ENCODE measurements at places on chromosomes 3 and 15.

- no peak for DNase-seq
Measured at GRCh38 chr3:196889844-196890708, 22.4 kb downstream of the SENP5 start.

- no peak for DNase-seq
Measured at GRCh38 chr3:105876780-105877327, 8.0 kb upstream of the CBLB start.

DNA sequence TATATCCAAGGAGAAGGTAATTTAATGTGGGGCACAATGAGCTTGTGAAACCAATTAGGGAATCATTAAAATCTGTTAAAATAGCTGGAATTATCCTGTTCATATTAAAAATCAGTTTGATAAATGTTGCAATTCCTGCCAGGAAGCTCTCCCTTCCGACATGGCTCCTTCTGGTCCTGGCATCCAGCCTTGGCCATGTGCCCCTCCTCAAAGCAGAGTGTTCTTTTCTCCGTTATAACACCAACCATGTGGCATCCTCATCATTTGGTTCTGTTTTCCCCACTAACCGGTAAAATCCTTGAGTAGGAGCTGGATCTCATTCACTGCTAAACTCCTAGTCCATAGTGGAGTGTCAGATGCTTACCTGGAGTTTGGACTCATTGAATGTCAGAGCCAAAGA, 127.2 kb downstream of the ARNT2 start:
- no peak for DNase-seq

GRCh38 chr3:126166009-126166408, 14.4 kb downstream of the ALDH1L1 start:
- DNase-seq: no peak

GRCh38 chr3:94609908-94610307, 547.0 kb downstream of the NSUN3 start:
- DNase-seq: no peak

- DNase-seq: no peak
Measured at GRCh38 chr3:12518261-12519028, 26.9 kb downstream of the MKRN2OS start.

GRCh38 chr3:23949784-23950183, 4.7 kb downstream of the NR1D2 start:
- peak; percentile 88 for DNase-seq

GRCh38 chr15:80679167-80679803, 15.8 kb upstream of the ABHD17C start:
- no peak for DNase-seq

All from RPMI8226 (cell line).